ENCODE measurements at places on chromosomes 7 and 10. TPM values are rescaled to one million over a fixed set of nuclear protein-coding genes. Genes with fewer than 3 reads are reported as not detected.

DNA sequence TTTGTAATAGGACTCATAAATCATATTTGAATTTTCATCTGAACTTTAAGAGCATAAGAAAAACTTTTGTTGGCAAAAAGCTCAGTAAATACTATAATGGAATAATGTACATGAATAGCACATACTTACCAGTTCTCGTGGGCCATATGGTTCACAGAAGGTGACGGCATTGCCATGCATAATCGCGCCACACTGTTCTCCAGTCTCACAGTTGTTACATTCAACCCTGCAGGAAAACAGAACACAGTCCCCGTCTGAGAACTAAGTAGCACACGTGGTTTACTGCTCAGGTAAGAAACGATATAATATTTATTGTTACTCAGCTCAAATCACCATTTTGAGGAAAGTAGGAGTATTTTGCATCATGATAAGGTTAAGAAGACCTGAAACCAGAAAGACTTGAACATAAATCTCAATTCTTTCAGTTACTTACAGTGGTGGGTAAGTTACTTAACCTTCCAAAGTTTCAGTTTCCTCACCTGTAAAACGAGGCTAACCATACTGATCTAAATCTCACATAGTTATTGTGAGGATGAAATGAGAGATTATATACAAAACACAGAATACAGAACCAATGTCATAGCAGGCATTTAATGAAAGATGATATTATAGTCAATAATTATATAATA, 261.4 kb downstream of the RELN start:
- no peak for DNase-seq

- DNase-seq: no peak
Measured at GRCh38 chr10:24153537-24153936, 55.4 kb upstream of the KIAA1217 start.

DNA sequence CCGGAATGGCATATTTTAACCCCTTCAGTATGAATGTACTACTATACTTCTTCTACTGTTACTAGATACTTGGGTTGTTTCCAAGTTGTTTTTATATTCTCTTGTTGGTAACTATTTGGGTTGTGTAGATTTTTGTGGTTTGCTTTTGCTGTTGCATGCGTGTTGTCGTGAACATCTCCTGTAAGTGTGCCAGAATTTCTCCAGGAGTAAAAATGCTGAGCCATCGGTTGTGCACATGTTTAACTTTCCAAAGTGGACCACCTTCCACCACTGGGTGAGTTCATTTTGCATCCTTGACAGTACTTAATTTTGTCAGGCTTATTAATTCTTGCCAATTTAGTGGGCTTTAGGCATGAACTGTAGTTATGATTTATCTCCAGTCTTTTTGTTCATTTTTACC, 47.9 kb downstream of the CSGALNACT2 start:
- no peak for DNase-seq

GRCh38 chr7:127900732-127901685, 130.2 kb downstream of the LRRC4 start:
- peak; percentile 67 for DNase-seq

GRCh38 chr7:45687721-45688120, 113.6 kb downstream of the ADCY1 start:
- no peak for DNase-seq

DNA sequence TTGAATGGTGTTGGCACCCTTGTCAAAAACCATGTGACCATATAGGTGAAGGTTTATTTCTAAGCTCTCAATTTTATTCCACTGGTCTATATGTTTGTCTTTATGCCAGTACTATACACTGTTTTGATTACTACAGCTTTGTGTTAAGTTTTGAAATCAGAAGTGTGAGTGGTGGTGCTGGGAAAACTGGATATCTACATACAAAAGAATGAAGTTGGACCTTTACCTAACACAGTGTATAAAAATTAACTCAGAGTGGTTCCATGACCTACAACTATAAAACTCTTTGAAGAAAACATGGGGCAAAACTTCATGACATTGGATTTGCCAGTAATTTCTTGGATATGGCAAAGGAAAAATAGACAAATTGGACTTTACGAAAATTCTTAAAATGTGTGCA, 112.2 kb downstream of the NRF1 start:
- DNase-seq: no peak

GRCh38 chr7:110974441-110974840, 116.5 kb upstream of the LRRN3 start:
- DNase-seq: no peak

The SSC4D gene
- 12.7 TPM for total RNA-seq

The ECHDC3 gene
- 50.1 TPM for total RNA-seq

The SUN3 gene
- 0.52 TPM for total RNA-seq

The CALHM1 gene
- 0.93 TPM for total RNA-seq

The PILRA gene
- 0.38 TPM for total RNA-seq

Data from GM23338 (cell line).